ENCODE measurements at places on chromosomes 11 and 22.

DNA sequence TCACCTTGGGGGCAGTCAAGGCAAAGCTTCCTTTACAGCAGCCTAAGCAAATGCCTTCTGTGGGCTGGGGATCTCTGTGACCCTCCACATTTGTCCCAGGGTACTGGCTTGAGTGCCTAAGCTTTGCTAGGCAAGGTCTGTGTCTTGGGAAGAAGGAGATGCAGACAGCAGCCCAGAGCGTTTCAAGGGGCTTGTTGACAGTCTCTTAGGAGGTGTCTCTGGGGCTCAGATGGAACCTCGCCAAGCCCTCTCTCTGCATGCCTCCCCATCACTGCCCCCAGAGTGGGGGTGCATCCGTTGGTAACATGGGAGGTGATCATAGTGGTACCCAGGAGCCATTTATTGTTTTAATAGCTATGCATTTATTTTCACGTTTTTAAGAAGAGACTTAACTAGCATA is 29.1 kb upstream of the TMPRSS4 start:
- no peak for DNase-seq

DNA sequence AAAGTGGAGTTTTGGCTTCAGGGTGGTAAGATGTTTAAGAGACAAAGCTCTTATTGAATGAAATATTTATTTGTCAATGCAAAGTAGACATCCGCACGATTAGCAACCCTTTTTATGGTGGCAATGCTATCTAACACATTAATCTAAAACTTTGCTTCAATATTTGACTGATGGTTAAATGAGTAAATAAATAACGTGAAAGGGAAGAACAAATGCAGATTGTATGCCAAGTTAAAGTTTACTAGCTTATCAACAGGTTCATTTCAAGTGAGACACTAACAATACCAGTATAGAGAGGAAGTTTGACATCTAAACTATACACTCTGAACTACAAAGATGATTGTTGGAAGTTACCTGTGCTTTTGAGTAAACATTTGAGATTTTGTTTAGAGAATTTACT is 50.1 kb downstream of the AASDHPPT start:
- no peak for DNase-seq

DNA sequence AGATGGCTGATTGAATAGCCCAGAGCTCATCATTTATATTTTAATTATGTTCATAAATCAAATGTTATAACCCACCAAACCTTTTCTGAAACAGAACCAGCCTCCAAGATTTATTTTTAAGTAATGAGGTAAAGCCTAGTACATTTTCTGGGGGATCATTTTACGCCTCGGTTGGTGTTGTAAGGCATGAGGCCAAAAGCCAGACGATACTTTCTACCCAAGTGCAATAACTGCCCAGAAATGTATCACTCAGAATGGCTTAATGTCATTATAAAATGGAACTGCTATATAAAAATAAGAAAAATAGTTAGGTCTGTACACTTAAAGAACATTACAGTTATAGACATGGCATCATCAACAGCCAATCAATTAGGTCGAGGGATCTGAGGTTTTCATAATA is 283.3 kb downstream of the CADM1 start:
- no peak for DNase-seq

GRCh38 chr11:45333001-45333971 is 47.1 kb upstream of the SYT13 start:
- peak; percentile 48 for DNase-seq

- DNase-seq: no peak
Observed at GRCh38 chr11:33476945-33477606, 219.9 kb downstream of the HIPK3 start.

DNA sequence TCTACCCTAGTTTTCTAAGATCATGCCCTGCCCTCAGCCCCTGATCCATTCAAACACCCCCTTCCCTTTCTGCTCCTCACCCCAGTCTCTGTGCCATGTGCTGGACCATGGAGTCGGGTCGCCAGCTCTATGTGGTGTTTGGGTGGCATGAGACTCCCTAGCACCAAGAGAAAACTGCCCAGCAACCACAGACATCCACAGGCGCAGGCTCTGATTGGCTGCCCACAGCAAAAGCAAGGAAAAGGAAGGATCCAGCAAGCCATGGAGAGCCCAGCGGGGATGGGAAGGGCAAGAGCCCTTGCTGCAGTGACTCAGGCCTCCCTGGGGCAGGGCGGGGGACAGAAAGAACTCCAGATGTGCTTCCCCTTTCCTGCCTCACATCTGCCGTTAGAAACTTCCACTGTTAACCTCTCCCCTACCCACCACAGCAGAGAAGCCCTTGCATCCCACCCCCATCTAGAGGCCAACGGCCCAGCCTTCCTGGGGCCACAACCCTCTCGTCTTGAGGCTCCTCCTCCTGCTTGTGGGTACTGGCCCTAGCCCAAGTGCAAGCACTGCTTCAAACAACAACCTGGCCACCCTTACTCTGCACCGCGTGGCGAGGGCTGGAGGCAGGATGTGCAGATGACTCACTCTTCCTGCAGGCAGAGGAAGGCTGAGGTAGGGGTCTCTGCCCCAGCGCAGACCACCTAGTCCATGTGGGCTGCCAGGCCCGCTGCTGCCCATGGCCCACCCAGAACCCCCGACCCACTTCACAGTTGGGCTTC is 9.7 kb upstream of the AHNAK start:
- peak; percentile 62 for DNase-seq

DNA sequence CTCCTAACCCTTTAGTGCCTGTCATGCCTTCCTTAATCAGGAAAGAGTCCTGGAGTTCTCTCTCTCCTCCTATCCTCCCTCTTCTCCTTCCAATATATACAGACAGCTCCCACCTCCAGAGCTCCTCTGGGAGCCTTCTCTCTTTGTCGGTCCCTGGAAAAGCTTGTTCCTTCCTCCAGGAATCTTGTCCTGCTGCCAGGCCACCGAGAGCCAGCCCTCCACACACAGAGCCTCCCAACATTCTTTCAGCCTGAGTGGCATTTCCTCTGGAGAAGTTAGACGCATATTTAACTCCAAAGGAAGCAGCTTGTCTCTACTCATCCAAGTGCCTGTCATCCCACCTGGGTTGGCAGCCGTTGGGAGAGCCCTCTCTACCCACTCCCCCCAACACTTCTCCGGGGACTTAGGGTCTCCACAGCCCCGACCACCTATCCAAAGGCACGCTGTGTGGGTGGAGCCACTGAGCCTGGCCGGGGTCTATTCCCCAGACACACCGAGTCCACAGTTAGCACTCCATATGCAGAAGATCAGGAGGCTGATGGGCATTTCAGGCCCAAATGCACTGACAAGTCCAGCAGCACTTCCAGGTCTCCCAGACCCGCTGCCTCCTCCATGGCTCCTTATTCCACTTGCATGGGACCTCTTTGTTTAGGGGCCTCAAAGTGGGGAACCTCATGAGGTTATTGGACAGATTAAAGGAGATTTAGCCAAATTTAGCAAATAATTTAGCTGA is 31.1 kb downstream of the DKK3 start:
- no peak for DNase-seq

- DNase-seq: no peak
Observed at GRCh38 chr11:98561877-98562395, 458.8 kb upstream of the CNTN5 start.

DNA sequence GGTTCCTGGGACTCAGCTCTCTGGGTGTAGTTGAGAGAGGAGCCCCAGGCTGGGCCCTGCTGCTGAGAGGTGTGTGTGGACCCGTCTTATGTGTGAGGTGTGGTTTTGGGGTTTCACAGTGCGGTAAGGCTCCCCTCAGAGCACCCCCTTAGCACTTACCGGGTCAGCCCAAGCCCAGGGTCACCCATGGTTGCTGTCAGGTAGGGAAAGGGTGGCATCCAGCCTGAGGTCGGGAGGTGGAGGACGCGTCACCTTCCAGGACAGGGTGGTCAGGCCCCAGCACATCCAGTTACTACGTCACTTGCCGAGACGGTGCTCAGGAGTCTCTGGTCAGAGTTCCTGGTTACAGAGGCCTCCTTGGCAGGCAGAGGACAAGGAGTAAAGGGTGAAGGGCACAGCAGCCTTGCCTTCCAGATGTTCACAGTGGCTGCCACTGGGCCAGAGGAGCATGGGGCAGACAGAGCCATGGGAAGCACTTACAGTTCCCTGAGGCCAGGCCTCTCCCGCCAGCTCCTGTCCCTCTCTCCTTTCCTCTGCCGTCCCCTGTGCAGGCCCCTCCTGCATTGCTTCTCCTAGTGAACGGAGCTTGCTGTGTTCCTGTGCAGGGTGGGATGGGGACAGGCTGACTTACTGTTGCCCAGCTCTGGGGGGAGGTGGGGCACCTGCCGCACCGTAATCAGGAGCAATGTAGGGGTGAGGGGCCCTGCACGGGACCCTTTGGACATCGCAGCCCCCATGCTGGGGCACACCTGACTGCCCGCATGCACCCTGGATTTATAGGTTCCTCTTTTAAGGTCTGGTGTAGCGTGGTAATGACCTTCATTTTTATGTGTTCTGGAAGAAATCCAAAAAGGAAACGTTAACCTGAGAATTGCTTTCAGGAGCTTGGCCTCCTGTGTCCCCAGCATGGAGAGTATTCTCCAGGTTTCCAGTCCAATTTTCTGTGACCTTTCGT is 285.9 kb downstream of the TBC1D22A start:
- no peak for DNase-seq

- DNase-seq: no peak
Observed at GRCh38 chr11:128328955-128329551, 258.3 kb downstream of the ETS1 start.

DNA sequence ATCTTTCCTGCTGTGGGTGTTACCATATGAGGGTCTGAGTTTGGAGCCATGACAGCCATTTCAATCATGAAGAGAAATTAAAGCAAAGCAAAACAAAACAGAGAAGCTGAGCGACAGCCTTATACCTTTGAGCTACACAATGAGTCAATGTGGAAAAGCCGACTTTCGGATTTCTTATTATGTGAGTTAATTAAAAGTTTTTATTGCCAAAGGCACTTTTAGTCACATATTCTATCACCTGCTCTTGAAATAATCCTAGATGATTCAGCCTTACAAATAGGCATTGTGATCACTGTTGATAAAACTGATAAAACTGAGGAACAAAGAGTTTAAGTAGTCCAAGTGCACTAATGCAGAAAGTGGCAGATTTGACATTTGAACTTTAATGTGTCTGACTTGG is 381.9 kb upstream of the TENM4 start:
- DNase-seq: no peak

DNA sequence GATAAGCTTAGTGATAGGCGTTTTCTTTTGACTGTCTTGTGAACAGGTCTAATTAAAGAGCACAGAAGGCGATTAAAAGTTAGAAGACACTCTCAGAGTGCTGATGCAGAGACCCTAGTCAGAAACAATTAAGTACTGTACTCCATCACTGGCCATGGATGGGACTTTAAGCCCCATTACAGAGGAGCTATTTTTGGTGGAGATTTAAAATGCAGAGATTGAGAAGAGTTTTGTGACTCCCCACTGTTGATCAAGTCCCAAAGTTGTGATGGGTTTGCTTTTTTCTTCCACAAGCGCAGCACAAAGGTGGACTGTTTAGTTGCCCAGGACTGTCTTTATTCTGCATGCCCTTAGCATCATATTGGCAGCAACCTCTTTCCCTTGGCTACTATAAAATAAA is 978 bp downstream of the LUZP2 start:
- no peak for DNase-seq

DNA sequence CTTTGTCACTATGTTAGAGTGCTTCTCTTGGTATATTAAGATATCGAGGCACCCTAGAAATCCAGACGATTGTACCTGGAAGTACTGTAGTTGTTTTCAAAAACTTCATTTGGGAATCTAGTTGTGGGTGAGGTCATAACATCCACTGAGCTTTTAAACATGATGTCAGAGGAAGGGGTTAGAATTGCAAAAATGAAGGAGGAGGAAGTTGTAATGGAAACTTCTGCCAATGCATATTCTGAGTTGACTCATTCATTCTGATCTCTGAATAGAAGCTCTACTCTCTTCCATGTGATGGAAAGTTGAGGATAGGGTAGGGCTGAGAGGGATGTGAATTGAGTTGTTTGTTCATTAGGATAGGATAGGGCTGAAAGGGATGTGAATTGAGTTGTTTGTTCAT is 7.7 kb downstream of the CD44 start:
- no peak for DNase-seq

DNA sequence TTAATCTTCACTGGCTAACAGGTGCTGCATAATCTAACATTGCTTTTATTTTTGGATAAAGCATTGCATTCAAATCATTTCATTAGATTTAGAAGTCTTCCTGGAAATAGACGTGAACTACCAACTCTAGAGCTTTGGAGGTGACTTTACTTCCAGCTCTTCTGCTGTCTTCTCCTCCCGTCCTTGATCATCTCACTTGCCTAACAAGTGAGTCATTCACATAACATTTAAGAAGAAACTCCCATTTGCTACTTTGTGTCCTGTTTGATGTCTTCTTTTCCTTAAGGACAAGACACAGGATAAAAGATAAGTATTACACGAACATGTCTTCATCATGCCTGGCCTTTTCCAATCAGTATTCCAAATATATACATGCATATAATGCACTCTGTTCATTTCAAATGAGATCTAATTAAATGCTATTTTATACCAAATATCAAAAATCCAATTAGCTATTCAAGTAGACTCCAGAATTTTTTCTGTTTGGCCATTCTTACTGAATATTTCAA is 88.3 kb downstream of the BDNF start:
- no peak for DNase-seq

- DNase-seq: peak; percentile 78
Observed at GRCh38 chr11:130146796-130147195, 12.8 kb upstream of the ST14 start.

- DNase-seq: no peak
Observed at GRCh38 chr11:120212926-120213325, 2.1 kb downstream of the OAF start.

GRCh38 chr22:31239771-31240370 is 27.8 kb downstream of the LIMK2 start:
- no peak for DNase-seq

- DNase-seq: no peak
Observed at GRCh38 chr11:62688491-62688890, 839 bp downstream of the LRRN4CL start.

DNA sequence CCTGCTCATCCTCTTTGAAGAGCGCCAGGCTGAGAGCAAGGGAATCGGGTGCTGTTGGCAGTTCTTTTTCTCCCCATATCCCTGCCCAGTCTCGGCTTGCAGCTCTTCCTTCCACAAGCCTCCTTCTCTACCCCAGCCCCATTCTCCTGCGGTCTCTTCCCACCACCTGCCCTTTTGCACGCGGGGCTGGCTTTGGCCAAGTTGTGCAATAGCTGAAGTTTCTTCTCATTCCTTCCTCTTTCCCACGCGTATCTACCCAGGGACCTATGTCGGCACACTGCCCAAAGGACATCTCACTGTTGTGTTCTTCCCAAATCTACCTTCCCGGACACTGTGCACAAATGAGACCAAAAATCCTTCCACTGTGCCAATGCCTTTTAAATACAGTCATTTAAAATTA is 22.3 kb upstream of the HTR3A start:
- no peak for DNase-seq

GRCh38 chr11:10205928-10206327 is 88.1 kb downstream of the SBF2 start:
- no peak for DNase-seq

GRCh38 chr11:11496879-11497278 is 124.9 kb downstream of the GALNT18 start:
- no peak for DNase-seq
